ENCODE measurements at places on chromosomes 1 and 21. TPM values are rescaled to one million over a fixed set of nuclear protein-coding genes. Genes with fewer than 3 reads are reported as not detected.

Gene KCND3
- 2.2 TPM for polyA plus RNA-seq

Gene LCE3D
- polyA plus RNA-seq, result not detected

Gene ASAP3
- 22.6 TPM for polyA plus RNA-seq

Gene AKNAD1
- 0.25 TPM for polyA plus RNA-seq

Gene ACTL8
- 0.07 TPM for polyA plus RNA-seq

Gene FPGT
- 11.9 TPM for polyA plus RNA-seq

Gene CNKSR1
- 0.23 TPM for polyA plus RNA-seq

Gene IGSF21
- not detected for polyA plus RNA-seq

Gene TSPEAR
- not detected for polyA plus RNA-seq

Gene PTPRU
- polyA plus RNA-seq, result 12.8 TPM

Gene LCE3C
- polyA plus RNA-seq, result not detected

Gene VCAM1
- polyA plus RNA-seq, result 0.15 TPM

DNA sequence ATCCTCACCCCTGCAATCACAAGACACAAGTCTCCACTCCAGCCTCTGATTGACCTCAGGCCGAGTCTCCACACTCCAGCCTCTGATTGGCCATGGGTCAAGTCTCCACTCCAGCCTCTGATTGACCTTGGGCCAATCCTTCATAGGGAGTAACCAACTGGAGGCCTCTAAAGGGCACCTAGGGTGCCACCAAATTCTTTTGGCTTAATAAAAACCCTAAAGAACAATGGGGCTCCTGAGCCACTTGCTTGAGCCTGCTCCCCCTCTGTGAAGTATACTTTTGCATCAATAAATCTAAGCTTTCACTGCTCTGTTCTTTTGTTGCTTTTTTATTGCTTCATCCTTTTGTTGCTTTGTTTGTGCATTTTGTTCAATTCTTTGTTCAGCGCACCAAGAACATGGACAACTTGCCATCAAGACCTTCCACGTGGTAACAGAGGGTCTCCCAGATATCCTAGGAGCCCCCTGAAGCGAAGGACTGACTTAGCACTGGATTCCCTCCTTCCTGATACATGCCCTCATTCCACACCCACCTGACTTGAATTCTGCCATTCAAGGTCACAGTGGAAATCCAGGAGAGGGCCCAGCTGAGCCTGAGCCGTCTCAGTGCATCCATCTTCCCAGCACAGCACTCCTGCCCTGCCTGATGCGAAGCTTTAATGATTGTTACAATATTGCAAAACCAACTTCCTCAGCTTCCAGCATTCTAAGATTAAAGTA is 152.9 kb downstream of the NPHP4 start:
- no peak for DNase-seq

DNA sequence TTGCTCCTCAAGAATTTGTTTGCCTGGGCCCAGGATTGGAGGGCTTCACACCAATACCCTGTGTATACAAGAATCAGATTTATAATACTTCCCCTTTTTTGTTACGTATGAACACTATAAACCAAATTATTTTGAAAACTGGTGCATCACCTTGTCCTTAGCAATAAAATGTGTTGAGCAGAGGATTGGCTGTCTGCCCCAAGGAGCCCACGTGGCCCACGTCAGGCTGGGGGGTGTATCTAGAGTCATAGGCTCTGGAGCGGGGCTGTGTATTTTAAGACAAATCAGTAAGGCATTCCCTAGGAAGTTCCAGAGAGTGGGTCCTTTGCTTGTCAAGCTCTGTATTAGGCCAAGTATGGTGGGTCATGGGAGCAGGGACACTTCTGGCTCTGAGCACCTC is 2.0 kb upstream of the ST3GAL3 start:
- no peak for DNase-seq

DNA sequence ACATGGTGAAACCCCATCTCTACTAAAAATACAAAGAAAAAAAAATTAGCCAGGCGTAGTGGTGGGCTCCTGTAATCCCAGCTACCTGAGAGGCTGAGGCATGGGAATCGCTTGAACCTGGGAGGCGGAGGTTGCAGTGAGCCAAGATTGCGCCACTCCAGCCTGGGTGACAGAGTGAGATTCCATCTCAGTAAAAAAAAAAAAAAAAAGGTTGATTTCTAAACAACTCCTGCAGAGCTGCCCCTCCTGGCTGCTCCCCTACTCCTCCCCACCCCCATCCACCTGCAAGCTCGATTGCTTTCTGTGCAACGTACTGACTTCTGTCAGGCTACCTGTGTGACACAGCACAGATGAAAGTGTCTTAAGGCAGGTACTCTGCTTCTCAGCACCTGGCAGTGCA is 13.3 kb downstream of the ETV3L start:
- DNase-seq, result no peak

DNA sequence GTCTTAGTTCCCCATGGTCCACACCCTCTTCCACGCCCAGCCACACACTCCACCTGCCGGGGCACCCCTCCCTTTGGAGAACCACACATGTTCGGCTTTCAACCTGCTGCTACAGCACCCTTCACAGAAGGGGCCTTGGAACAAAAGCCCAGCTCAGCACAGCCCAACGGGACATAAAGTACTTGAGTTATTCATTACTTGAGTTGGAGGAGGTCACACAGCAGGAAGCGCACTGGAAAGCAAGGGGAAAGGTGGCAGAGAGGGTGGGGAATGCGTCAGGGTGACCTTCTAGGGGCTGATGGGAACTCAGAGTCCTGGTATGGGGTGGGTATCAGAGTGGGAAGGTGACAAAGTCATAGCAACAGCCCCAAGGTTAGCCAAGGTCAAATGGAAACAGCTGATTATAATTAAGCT is 3.0 kb upstream of the ATP1B1 start:
- DNase-seq, result no peak

- no peak for DNase-seq
Measured at GRCh38 chr1:64948905-64949833, 17.2 kb downstream of the JAK1 start.

DNA sequence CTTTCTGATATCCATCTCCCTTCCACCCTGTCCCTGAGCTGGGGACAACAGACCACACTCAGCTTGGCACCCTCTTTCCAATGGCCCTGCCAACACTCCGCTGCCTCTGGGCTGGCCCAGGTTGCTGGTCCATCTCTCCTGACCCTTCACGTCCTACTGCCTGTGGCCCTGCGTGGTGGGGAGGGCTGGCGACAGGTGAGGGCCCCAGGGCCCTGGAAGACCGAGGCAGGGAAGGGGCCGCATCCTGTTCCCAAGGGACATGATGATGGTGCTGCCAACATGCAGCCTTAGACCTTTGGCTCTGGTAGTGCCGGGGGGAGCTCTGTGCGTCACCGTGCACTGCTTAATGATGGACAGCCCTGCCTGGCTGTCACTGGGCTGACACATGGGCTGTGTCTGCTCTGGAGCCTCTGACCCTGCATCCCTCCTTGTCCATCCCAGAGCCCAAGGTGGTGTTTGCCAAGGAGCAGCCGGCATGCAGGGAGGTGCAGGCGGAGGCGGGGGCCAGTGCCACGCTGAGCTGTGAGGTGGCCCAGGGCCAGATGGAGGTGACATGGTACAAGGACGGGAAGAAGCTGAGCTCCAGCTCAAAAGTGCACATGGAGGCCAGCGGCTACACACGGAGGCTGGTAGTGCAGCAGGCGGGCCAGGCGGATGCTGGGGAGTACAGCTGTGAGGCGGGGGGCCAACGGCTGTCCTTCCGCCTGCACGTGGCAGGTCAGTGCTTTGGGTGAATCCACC is 65.2 kb downstream of the OBSCN start:
- no peak for DNase-seq

- DNase-seq, result no peak
Measured at GRCh38 chr1:209427811-209428210, 155.7 kb upstream of the CAMK1G start.

- peak; percentile 52 for DNase-seq
Measured at GRCh38 chr1:39954870-39955546, at the start of gene MFSD2A. TSS of gene MFSD2A (plus strand) at chr1:39955145. CDS start at chr1:39955293, 148 bp downstream.

- no peak for DNase-seq
Measured at GRCh38 chr1:29488794-29489311, 252.5 kb downstream of the PTPRU start.

DNA sequence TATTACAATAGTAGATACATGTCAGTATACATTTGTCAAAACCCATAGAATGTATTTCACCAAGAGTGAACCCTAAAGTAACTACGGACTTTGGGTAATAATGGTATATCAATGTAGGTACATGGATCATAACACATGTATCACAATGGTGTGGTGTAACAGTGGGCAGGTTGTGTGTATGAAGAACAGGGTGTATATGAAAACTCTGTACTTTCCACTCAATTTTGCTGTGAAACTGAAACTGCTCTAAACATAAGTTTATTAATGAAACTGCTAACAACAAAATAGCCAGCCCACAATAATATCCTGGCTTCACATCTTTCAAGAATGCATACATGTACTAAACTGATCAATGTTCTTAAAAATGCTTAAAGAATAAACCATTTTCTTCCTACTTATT is 90.2 kb downstream of the RUSC1 start:
- no peak for DNase-seq

- DNase-seq, result peak; percentile 88
Measured at GRCh38 chr1:171220081-171220420, 28.2 kb upstream of the FMO1 start.

DNA sequence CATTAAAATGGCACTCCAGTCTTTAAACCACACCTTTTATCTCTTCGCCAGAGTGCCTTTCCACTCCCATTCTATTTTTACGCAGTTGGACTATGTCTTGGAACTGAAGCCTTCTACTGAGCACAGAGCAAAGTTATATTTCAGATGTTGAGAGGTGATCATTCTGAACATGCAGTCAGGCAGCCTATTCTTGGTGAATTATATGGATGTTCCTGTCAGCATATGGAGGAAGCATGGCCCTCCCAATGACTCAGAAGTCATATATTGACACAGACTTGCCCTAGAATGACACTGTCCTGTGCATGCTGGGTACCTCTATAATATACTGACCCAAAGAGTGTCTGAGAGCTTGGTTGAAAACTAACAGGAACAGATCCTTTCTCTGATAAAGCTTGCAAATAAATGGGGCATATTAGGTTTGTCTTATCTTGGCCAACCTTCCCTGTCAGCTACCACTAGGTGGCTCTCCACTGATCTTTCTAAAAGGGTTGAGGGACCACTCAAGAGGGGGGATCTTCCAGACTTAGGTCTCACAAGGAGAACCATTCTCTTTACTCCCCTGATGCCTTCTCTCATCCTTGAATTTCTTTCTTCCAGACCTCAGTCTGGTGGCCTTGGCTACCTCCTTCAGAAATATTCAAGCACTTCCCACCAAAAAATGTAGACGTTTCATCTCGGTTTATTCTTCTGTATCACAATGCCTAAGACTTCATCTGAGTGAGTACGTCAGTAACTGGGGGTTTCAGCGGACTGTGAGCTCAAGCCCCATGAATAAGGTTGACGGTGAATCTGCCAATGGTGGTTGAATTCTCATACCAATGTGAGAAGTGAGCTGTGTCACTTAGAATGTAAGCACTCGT is 11.8 kb upstream of the ALG14 start:
- no peak for DNase-seq

- no peak for DNase-seq
Measured at GRCh38 chr1:206457408-206458120, 12.7 kb upstream of the IKBKE start.

- no peak for DNase-seq
Measured at GRCh38 chr1:155978973-155979429, 654 bp upstream of the ARHGEF2 start.

GRCh38 chr1:196515904-196516303 is 92.3 kb downstream of the KCNT2 start:
- DNase-seq, result no peak

Measured in BJ (cell line).